ENCODE measurements at places on chromosomes 5 and 9. TPM values are rescaled to one million over a fixed set of nuclear protein-coding genes. Genes with fewer than 3 reads are reported as not detected.

- no peak for DNase-seq
Measured at GRCh38 chr5:175353926-175354325, 90.1 kb downstream of the DRD1 start.

ANXA1 gene
- total RNA-seq = 880 TPM

ENHO gene
- not detected for total RNA-seq

DNA sequence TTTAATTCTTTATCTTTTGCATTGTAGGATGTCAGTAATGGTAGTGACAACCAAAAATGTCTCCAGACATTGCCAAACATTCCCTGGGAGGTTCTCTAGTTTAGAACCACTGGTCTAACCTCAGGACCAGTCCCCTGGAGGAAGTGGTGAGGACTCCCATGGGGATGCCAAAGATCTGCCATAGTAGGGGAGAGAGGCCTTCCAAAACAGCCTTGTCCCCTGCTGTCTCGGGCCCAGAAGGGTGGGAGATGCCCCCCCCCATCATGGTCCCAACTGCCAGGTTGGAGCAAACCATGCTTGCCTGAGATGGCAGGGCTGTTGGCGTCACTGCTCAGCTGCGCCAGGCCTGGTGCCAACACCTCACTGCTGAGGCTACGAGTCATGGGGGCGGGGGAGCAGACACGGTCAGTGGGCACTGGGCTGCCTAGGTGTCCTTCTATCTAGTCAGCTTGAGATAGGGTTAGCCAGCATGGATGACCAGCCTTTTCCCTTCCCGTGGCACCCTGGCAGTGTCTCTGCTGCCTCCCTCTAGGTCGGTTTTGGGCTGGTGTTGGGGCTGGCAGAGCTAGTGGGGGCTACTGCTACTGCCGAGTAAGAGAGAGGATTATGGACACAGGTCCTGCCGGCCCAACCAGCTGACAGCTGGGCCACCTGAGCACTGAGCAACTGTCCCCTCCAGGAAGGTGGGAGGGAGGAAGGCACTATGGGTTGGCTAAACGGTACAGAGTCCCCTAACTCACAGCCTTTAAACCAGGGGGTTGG is 8.3 kb upstream of the CXXC5 start:
- DNase-seq = no peak

DNA sequence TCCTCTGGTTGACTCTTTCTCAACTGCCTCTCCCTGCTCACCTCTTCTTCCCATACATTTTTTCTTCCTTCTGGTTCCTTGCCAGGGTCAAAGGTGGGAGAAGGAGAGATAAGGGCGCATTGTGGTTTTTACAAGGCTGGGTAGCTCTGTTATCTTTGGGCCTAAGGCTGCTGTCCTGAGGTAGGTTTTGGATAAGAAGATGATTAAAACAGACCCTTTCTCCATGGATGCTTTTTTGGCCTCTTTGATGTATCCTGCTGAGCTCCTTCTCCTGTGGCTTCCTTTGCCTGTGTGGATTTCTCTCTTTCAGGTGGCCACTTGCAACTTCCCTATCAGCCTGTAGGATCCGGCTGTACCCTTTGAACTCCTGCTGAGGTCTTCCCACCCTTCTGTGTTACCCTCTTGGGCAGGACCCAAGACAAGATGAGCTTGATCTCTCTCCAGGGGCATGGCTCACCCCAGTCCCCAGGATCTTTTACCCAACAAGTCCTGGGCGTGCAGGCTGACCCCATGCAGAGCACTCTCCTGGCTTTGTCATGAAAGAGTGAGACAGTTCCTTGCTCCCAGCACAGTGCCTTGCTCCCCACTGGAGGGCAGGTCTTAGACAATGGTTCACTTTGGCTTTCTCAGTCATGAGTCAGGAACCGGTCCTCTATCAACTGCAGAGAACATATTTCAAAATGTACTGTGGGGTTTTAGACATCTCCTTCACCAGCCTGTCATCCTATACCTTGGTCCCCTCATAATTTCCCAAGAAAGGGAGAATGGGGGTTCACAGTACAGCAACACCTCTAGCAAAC is 197.9 kb downstream of the TLE4 start:
- no peak for DNase-seq

DNA sequence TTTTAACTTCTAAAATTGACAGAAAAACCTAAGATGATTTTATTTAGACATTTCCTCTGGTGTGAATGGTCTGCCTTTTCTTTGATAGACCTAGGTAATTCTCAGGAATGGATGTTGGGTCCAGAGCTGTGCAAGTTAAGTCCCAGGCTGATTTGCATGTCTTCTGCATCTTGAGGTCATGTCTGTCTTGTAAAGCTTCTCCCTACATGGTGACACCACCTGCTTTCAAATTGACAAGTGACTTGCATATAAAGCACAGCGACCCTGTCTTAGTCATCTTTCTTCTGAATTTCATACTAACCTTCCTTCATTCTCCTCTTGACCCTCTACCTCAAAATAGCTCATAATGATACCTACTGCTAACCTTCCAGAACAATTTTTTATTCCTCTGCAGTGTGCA is 29.2 kb downstream of the OSTF1 start:
- DNase-seq = no peak

PCDHB13 gene
- total RNA-seq = 0.07 TPM

DNA sequence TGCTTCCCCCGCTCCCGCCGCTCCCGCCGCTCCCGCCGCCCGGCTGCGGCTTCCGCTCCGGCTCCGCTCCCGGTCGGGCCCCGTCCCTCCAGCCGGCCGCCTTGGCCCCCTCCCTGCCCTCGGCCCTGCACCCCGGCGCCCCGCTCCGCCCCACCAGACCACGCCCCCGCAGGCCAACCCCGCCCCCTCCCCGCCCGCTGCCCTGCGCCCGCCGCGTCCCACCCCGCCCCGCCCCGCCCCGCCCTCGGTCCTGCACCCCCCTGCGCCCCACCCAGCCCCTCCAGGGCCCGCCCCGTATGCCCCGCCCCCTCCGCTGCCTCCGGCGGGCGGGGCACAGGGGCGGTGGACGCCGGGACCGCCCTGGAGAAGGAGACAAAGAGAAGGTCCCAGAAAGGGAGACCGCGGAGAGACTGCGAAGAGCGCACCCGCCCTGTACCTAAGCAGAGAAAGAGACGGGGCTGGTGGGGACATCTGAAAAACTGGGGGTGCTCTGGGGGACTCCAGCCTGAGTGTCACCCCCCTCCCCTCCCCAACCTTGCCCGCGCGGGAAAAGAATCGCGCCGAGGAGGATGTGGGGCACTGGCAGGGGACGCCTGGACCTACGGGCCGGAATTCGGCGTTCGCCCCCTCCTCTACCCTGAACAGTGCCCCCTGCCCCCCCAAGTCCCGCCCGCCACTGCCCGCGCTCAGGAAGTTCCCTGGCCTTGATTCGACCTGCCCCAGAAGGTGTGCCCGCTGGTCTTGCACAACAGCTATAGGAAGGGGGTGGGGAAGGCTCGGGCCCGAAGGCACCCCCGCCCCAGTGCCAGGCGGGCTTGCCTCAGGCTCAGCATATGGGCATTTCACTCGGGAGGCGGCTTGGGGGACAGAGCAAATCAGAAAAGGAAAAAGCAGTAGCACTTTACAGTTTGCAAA is 42.8 kb upstream of the STXBP1 start:
- no peak for DNase-seq

DNA sequence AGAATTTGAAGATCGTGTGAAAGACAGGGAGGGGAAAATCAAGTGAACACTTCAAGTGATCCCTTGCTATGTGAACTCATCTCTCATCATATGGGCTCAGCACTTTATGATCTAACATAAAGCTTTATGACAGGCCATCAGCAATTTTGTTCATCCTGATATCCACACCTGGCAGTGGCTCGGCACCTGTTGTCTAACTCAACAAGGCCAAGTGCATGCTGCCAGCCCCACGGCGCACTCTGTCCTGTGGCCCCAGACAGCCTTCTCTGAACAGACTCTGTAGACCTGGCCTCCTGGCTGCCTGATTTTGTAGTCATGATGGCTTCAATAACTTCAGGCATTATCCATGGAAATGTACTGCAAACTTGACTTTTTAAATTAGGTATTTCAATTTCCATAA is 106.3 kb downstream of the MEF2C start:
- no peak for DNase-seq

GRIA1 gene
- 0.42 TPM for total RNA-seq

SPZ1 gene
- not detected for total RNA-seq

Measured in foreskin keratinocyte (primary cell).